ENCODE measurements at places on chromosomes 1 and 21. TPM values are rescaled to one million over a fixed set of nuclear protein-coding genes. Genes with fewer than 3 reads are reported as not detected.

GRCh38 chr1:244362476-244362875 is 89.2 kb downstream of the ADSS2 start:
- DNase-seq = no peak
- H3K4me3 ChIP-seq = no peak overlapping the region
- H3K36me3 ChIP-seq = no peaks in the 10 kb centered on the region

DNA sequence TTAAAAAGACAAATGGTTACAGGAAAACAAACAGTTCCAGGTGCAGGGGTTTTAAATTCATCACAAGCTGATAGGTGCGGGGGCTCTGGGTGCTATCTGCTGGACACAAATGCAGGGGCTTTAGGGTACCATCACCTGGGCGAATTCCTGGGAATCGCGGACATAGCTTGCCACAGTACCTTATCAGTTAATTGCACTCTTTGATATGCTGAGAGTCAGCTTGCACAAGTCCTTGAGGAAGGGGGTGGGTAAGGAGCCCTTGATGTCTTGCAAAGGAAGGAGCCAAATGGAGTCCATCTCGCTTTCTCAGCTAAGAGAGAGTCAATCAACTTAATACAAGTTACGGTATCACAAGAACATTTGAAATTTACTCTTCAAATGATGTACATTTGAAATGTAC is 25.4 kb upstream of the TMEM54 start:
- no peak overlapping the region for H3K4me3 ChIP-seq
- no peaks in the 10 kb centered on the region for H3K36me3 ChIP-seq
- no peaks in the 10 kb centered on the region for H3K27me3 ChIP-seq
- H3K4me1 ChIP-seq = no peaks in the 10 kb centered on the region
- DNase-seq = no peak

GRCh38 chr21:34980423-34981115 is 68.5 kb downstream of the RUNX1 start:
- H3K4me3 ChIP-seq = no peak overlapping the region
- DNase-seq = peak; percentile 40
- H3K27ac ChIP-seq = no peak overlapping the region
- H3K36me3 ChIP-seq = no peaks in the 10 kb centered on the region
- peaks cover 27% of the 10 kb centered on the region for H3K4me1 ChIP-seq
- H3K27me3 ChIP-seq = no peaks in the 10 kb centered on the region

TMPRSS2 gene
- total RNA-seq = not detected
